AG08395 (cell line): ENCODE measurements at places on chromosomes 2 and 18.
A peak's percentile ranks its signal among the peaks of the same experiment; 100 is the strongest.

DNA sequence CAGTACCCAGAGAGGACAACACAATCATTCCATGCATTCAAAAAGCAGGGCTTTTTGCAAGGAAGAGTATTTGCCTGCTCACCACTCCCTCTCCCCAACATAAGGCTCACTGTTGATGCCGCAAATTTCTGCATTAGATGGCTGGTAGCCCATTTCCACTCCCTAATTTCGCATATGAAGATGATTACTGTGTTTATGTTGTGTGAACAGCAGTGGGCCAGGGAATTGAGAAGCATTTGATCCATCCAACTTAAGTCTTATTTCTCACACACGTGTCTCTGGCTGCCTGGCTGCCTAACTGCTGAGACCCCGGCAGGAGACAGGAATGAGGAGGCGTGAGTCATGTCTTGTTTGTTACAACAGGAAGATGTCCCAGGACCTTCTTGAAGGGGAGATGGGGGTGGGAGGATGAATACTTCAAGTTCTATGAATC is 294.1 kb downstream of the ALK start:
- peak; percentile 25 for DNase-seq

DNA sequence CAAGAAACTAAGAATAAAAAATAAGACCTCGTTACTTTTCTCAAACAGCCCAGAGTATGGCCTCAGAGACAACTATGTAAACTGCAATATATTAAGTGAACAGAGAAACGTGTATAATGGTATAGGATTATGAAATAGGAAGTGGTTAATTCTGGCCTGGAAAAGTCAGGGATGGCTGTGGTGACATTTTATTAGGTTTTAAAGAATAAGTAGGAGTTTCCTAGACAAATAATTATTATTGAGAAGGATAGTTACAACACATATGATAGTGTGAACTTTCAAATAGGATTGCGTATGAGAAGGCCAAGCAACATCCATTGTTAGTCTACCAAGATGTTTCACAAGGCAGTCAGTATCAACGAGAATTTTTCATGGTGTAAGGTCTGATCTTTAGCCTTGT is 244.1 kb downstream of the LPIN1 start:
- no peak for DNase-seq

- no peak for DNase-seq
These were observed 396.6 kb downstream of the EIPR1 start for GRCh38 chr2:2981000-2981399.

DNA sequence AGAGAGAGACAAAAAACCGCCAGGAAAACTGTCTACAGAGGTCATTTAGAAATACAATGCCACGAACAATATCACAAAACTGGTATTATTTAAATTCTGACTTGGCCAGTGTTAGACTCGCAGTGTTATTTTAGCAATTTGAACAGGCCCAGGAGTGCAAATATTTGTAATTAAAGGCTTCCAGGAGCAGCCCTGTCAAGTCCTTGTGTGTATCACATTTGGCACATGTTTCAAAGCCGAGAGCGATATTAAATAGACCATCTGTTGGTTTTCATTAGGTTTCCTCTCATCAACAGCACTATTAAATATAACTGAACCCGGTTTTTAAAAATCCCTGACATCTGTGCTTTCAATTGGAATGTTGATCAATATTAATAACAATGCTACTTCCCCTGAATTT is 656.9 kb downstream of the TSN start:
- no peak for DNase-seq

DNA sequence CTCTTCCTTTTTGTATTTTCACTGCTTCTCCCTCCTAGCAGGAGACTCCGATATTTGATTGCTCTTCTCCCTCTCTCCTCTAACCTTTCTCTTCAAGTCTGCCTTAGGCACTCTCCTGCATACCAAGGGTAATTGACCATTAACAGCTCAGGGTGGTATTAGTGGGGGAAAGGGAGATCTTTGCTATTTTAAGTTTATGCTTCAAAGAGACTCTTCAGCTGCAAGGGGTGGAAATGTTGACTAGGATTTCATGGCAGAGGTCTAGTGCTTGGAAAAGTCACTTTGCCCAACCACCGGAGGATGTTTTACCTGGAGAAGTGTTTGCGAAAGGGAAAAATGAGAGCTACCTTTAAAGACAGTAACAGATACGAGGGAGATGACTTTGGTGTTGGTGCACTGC is 453.7 kb downstream of the SLC4A3 start:
- DNase-seq = no peak
